CD4-positive, CD25-positive, alpha-beta regulatory T cell (primary cell): ENCODE measurements at places on chromosomes 3 and 15. TPM values are rescaled to one million over a fixed set of nuclear protein-coding genes. Genes with fewer than 3 reads are reported as not detected.

DNA sequence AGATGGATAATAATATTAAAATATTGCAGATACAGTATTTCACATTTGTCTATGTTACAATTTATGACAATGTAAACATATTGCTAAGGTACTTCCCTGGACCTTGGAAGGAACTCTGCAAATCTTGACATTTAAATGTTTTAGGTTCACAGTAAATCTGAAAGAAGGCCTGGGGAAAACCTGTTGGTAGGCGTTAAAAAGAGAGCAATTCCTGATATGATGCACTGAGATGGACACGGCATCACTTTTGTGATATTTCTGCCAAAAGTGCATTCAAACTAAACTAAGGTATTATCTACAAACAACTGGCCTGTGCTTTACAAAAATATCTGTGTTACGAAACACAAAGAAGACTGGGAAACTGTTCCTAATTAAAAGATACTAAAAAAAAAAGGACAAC, 6.1 kb upstream of the TP63 start:
- H3K4me1 ChIP-seq = no peaks in the 10 kb centered on the region
- no peaks in the 10 kb centered on the region for H3K27me3 ChIP-seq
- H3K36me3 ChIP-seq = no peaks in the 10 kb centered on the region
- H3K4me3 ChIP-seq = no peak overlapping the region
- no peak overlapping the region for H3K27ac ChIP-seq
- no peak for DNase-seq

DNA sequence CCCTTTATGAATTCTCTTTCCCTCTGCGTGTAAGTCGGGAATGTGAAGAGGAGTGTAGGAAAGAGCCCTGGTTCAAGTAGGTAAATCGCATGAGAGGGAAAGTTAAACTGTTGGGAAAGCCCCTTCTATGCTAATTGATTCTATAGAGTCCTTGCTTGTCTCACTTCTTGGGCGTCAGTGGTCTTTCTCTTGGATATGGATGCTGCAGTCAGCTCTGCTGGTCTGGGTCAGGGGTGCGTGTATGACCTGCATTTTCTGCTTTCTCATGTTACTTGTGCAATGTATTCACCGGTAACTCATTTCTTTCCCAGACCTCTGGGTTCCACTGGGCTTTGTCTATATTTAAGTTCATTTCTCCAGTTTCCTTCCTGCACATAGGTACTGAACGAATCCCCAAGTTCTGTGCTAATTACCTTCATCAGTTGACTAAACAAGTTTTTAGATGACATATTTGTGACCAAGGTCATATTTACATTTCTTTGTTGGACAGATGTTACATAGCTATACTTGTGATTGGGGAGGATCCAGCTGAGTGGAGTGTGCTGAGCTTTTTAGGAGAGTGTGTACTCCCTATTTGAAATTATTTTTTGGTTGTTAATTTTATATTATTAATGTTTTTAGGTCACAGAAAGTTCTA, 1.4 kb downstream of the SETD5 start:
- DNase-seq = peak; percentile 42
- peak overlapping the region; percentile 97 for H3K4me3 ChIP-seq
- peak overlapping the region; percentile 96 for H3K27ac ChIP-seq
- H3K36me3 ChIP-seq = peaks cover 12% of the 10 kb centered on the region

DNA sequence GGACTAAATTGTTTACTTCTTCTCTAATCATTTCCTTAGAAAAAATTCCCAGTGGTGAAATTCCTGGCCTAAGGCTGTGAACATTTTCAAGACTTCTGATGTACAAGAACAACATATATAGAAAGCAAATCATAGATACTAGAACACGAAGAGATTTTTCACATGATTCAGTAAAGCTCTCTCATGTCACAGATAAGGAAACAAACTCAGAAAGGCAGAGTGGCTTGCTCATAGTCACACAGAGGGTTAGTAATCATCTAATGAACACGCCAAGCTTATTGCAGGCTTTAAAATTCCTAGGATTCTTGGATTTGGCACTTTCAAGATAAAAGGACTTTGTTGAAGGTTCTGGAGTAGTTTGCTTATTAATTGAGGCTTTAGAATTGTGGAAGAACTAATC, 26.2 kb downstream of the CRTAP start:
- no peaks in the 10 kb centered on the region for H3K4me1 ChIP-seq
- H3K4me3 ChIP-seq = no peak overlapping the region
- H3K36me3 ChIP-seq = peaks cover 29% of the 10 kb centered on the region
- DNase-seq = no peak
- no peaks in the 10 kb centered on the region for H3K27me3 ChIP-seq
- H3K27ac ChIP-seq = no peak overlapping the region

The TGM4 gene
- not detected for total RNA-seq

GRCh38 chr3:72174040-72174439, 389.1 kb upstream of the PROK2 start:
- peaks cover 7% of the 10 kb centered on the region for H3K4me1 ChIP-seq
- H3K27me3 ChIP-seq = peaks cover 2% of the 10 kb centered on the region
- no peak overlapping the region for H3K27ac ChIP-seq

GRCh38 chr15:77096138-77096537, 25.2 kb upstream of the TSPAN3 start:
- H3K27ac ChIP-seq = no peak overlapping the region
- no peaks in the 10 kb centered on the region for H3K36me3 ChIP-seq
- H3K4me3 ChIP-seq = no peak overlapping the region
- H3K27me3 ChIP-seq = no peaks in the 10 kb centered on the region
- no peak for DNase-seq

- H3K27me3 ChIP-seq = no peaks in the 10 kb centered on the region
- H3K27ac ChIP-seq = no peak overlapping the region
- no peak for DNase-seq
- peaks cover 13% of the 10 kb centered on the region for H3K4me1 ChIP-seq
Observed at GRCh38 chr3:196708467-196708866, 3.6 kb downstream of the CEP19 start.

The SLC22A13 gene
- total RNA-seq = 0.76 TPM

DNA sequence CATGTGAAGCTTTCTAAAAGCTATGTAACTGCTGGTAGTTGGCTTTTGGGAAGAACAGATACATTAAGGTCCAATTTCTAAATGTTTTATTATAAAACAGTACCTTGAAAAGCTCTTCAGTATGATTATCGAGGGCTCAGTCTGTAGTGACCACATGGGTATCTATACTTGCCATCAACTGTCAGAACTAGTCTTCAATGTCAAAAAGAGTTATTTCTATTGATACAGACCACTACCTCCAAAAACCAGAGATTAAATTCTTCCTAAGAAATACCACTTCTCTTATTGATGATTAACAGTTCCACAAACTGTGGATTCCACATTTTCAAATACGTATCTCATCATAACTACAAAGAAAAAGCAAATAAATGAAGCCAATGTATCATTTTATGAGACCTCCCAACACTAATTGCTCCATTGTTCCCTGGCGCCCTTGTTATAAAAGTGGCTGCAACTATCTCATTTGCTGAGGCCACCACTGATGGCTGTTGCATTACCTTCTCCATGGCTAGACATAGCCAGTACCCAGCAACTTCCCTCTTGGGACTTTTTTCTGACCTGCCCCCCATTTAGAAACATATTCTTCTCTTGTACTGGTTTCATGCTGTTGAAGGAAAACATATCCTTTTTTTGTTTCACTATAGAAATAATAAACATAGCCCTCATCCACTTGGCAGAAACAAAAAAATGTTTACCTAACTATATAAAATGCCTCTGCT, 33.9 kb upstream of the MBNL1 start:
- H3K36me3 ChIP-seq = no peaks in the 10 kb centered on the region
- no peaks in the 10 kb centered on the region for H3K27me3 ChIP-seq
- no peak for DNase-seq
- peaks cover 7% of the 10 kb centered on the region for H3K4me1 ChIP-seq
- H3K27ac ChIP-seq = no peak overlapping the region

DNA sequence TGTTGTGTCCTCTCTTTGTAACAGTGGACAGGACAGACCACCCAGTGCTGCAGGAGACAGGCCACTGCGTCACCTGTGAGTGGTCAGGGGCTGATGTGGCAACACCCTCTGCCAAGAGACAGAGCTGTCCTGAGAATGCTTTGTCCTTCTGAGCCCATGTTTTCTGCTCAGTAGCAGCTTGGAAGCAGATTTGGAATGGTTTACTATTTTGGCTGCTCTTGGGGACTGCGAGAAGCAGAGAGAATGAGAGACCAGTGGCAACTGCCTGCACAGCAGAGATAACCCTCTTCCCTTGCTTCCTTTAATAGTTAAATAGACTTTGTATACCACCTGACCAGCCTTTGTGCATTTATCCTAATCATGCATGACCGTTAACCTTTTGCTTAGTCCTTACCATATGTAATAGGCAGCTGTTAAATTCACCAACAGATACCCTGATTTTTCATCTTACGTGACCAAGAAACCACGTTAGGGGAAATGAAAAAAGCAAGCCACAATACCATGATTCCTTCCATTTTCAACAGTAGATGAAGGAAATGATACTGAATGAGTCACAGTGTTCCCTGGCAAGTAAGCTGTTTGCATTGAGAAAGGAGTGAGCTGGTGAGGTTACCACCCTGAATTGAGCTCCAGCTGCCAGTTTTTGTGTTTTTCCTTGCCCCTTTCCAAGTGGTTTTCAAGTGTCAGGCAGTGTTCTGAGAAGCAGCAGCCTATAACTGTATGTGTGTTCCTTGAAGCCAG, 35.5 kb downstream of the B3GALNT1 start:
- H3K27ac ChIP-seq = no peak overlapping the region
- no peaks in the 10 kb centered on the region for H3K36me3 ChIP-seq
- H3K4me3 ChIP-seq = no peak overlapping the region
- no peaks in the 10 kb centered on the region for H3K27me3 ChIP-seq
- no peaks in the 10 kb centered on the region for H3K4me1 ChIP-seq
- no peak for DNase-seq

DNA sequence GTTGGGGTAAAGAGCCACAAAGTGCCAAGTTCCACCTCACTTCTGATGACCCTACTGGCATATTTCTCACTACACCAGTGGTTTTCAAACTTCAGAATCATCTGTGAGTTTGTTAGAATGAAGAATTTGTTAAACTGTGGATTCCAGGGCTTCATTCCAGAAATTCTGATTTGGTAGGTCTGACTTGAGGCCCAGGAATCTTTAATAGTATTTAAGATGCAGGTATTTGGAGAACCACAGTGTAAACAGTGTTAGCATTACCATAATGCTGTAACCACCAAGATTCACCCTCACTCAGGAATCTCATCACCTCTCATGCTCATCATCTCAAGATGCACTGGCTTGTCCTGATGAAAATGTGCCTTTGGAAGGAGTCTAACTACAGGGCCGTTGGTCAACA, 6.0 kb downstream of the KCNMB3 start:
- no peak overlapping the region for H3K27ac ChIP-seq
- no peaks in the 10 kb centered on the region for H3K36me3 ChIP-seq
- H3K4me1 ChIP-seq = no peaks in the 10 kb centered on the region
- no peak overlapping the region for H3K4me3 ChIP-seq
- no peak for DNase-seq
